ENCODE measurements at places on chromosomes 7 and 10. TPM values are rescaled to one million over a fixed set of nuclear protein-coding genes. Genes with fewer than 3 reads are reported as not detected.
A peak's percentile ranks its signal among the peaks of the same experiment; 100 is the strongest.

DNA sequence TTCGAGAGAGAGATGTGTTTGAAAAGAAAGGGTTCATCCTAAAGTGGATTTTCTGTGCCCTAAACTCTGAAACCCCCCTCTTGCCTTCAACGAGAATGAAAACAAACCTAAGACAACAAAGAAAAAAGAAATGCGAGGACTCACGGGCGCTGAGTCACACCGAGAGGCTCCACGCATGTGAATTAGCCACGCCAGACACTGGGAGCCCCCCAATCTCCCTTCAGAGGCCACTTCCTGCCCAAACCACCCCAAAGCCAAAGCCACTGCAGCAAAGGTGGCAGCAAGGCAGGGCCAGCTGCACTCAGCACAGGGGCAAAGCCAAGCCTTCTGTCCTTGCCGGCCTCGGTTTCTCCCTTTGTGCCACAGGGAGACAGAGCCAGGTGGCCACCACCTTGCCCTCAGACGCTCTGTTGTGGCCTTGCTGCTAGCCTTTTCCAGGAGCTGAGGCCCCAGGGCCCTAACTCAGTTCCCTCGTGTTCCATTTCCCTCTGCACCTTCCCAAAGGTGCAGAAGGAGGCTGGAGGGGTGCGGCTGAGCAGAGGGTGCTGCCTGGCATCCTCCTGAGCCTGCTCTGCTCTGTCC, 93.3 kb downstream of the FAM53B start:
- peak; percentile 28 for DNase-seq
- H3K27me3 ChIP-seq: no peaks in the 10 kb centered on the region
- peaks cover 61% of the 10 kb centered on the region for H3K4me1 ChIP-seq
- H3K4me3 ChIP-seq: peak overlapping the region; percentile 20
- H3K36me3 ChIP-seq: peaks cover 18% of the 10 kb centered on the region

DNA sequence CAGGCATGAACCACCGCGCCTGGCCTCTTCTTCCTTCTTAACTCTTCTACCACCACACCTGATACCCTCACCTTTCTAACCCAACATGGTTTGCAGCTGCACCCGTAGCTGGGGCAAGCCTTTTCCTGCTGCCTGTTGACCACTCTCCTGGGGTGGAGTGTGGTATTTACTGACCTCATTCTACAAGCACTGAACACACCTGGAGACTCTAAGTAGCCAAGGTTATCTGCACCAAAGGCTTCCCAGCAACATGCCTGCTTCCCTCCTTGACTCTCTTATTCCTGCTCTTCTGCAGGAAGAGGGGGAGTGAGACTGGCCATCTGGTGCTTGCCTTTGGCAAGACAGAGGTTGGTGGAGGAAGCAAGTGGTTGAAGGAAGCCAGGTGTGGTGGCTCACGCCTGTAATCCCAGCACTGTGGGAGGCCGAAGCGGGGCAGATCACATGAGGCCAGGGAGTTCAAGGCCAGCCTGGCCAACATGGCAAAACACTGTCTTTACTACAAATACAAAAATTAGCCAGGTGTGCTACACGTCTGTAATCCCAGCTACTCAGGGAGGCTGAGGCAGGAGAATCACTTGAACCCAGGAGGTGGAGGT, 10.1 kb downstream of the ACTR1A start:
- DNase-seq: no peak
- peaks cover 3% of the 10 kb centered on the region for H3K4me1 ChIP-seq
- H3K4me3 ChIP-seq: no peak overlapping the region
- H3K27ac ChIP-seq: no peak overlapping the region

DNA sequence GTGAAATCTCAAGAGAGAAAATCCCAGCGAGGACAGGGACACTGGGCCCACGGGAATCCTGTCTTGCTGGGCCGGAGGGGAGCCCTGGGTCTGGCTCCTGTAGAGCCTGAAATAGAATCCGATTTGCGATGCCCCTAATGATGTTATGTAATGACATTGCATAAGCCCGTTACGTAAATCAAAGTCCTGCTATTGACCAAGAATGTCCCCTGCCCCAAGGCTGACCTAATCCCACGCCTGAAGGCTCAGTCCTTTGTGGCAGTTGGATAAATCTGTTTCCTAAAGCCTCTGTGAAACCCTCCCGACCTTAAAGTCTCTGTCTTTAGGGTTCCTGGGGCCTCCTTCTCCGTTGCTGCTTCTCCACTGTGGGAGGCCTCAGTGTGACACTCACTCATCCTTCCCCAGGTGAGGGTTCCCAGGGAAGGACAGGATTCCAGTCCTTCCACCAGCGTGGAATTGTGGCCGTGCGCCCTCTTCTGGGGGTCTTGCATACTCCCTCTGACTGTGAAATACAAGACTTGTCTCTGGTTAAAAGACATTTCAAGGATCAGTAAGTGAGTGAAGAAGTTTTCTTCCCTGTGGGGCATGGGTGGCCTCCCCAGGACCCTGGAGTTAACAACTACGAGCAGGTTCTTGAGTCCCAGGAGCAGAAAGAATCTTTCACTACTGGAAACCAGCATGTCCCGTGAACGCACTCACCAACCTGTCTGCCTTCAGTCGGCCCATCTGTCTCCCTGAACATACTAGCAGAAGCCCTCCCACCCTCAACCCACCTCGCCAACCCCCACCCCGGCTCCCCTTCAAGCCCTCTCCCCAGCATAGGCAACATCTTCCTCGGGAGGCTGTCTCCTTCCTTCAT, 19.8 kb downstream of the ZNF467 start:
- no peak for DNase-seq
- no peak overlapping the region for H3K4me3 ChIP-seq

GRCh38 chr10:70784016-70784415, 1.2 kb downstream of the TBATA start:
- H3K27ac ChIP-seq: no peak overlapping the region
- peaks cover 18% of the 10 kb centered on the region for H3K27me3 ChIP-seq
- no peaks in the 10 kb centered on the region for H3K36me3 ChIP-seq
- H3K4me3 ChIP-seq: no peak overlapping the region

Gene SEC31B
- total RNA-seq: 57.4 TPM

- H3K4me3 ChIP-seq: no peak overlapping the region
- peaks cover 9% of the 10 kb centered on the region for H3K27me3 ChIP-seq
- no peak for DNase-seq
- H3K4me1 ChIP-seq: no peaks in the 10 kb centered on the region
- no peaks in the 10 kb centered on the region for H3K36me3 ChIP-seq
Measured at GRCh38 chr7:155567646-155568332, 21.4 kb upstream of the CNPY1 start.

- H3K36me3 ChIP-seq: peaks cover 74% of the 10 kb centered on the region
- H3K4me1 ChIP-seq: peaks cover 50% of the 10 kb centered on the region
- H3K4me3 ChIP-seq: no peak overlapping the region
- H3K27me3 ChIP-seq: no peaks in the 10 kb centered on the region
- no peak for DNase-seq
Measured at GRCh38 chr7:92778972-92779371, 57.4 kb downstream of the CDK6 start.

Gene ZNF282
- total RNA-seq: 116 TPM

Gene FGF8
- total RNA-seq: not detected

- H3K4me1 ChIP-seq: peaks cover 19% of the 10 kb centered on the region
- peak overlapping the region; percentile 28 for H3K27ac ChIP-seq
- peaks cover 81% of the 10 kb centered on the region for H3K36me3 ChIP-seq
- H3K27me3 ChIP-seq: no peaks in the 10 kb centered on the region
- DNase-seq: no peak
Measured at GRCh38 chr7:66145400-66146104, 30.9 kb downstream of the CRCP start.

GRCh38 chr10:120598386-120598785, 141.4 kb downstream of the PLPP4 start:
- H3K4me1 ChIP-seq: no peaks in the 10 kb centered on the region
- H3K4me3 ChIP-seq: no peak overlapping the region
- H3K27me3 ChIP-seq: no peaks in the 10 kb centered on the region
- no peak for DNase-seq

GRCh38 chr10:104306897-104307296, 31.4 kb downstream of the ITPRIP start:
- no peaks in the 10 kb centered on the region for H3K27me3 ChIP-seq
- H3K4me1 ChIP-seq: peaks cover 42% of the 10 kb centered on the region
- no peak overlapping the region for H3K27ac ChIP-seq
- H3K36me3 ChIP-seq: peaks cover 35% of the 10 kb centered on the region
- no peak overlapping the region for H3K4me3 ChIP-seq

DNA sequence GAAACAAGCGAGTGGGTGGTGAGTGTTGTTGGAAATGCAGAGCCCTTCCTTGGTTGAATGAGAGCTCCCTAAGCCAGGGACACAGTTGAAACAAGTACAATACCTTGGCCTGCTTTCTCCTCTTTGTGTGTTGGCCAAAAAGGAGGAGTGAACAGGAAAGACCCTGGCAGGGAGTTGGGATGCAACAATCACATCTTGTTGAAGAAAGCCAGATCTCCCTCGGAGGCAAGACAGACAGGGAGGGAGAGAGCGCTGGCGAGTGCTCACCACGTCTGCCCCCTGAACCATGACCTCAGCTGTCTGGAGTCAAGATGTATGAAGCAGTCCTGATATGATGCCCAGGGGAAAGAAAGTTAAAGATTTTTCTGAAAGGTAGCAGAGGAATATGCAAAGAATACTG, 66.8 kb downstream of the ADAM12 start:
- H3K27me3 ChIP-seq: no peaks in the 10 kb centered on the region
- no peaks in the 10 kb centered on the region for H3K4me1 ChIP-seq
- H3K27ac ChIP-seq: no peak overlapping the region
- H3K4me3 ChIP-seq: no peak overlapping the region
- H3K36me3 ChIP-seq: no peaks in the 10 kb centered on the region

Gene AVPI1
- 2.4 TPM for total RNA-seq

Gene MMRN2
- not detected for total RNA-seq

DNA sequence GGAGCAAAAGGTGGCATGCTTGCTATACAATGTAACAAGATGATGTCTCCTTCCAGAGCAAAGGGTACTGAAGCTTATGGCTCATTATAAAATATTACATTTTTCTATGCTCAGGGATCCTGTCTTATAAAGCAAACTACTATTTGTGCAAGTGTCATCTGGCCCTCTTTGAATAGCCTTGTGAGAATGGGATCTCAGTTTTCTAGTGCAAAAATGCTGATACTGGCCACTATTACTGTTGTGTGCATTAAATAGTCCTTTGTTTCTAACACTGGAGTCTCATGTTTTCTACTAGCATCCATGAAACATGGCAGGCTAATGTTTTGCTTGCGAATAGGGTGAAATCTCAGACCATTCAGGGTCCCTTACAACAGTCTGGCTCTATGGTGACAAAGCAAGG, 823.0 kb downstream of the REEP3 start:
- no peak overlapping the region for H3K27ac ChIP-seq
- H3K27me3 ChIP-seq: no peaks in the 10 kb centered on the region
- H3K4me3 ChIP-seq: no peak overlapping the region

DNA sequence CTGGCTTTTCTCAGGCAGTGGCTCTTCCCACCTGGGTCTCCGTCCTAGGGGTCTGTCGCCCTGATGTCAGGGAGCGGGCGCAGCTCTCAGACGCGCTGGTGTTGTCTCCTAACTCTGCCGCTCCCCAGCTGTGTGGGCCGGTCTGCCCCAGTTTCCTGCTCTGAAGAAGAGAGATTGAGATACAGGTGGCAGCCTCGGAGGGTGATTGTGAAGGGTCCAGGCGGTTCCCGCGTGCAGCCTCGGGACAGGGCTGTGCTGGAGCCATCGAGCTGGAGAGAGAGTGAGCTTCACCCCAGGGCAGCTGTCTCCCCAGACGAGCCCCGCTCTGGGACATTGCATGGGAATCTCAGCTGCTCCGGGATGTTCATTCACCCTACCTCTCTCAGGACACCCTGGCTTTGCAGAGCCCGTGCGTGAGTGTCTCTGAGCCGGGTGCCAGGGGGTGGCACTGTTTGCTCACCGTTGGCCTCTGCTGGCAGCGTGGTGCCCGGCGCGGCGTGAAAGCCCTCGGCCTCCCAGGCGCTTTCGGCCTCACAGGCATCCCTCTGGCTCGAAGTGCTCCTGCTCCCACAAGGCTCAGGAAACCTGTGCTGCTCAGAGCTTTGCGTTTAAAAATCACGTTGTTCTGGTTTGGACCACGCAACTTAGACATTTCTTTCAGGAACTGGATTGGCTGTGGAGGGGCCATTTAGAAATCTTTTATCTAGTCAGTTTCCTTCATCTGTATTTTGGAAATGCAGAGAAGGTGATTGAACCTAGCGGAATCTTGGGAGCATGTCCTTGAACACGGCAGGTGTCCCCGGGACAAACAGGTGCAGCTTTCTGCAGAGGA, 33.8 kb upstream of the ZFAND2A start:
- no peak overlapping the region for H3K27ac ChIP-seq
- H3K36me3 ChIP-seq: peaks cover 16% of the 10 kb centered on the region
- no peak overlapping the region for H3K4me3 ChIP-seq
- H3K4me1 ChIP-seq: peaks cover 18% of the 10 kb centered on the region
